SJSA1 (cell line): ENCODE measurements at places on chromosomes 13 and 19. TPM values are rescaled to one million over a fixed set of nuclear protein-coding genes. Genes with fewer than 3 reads are reported as not detected.

MISP gene
- total RNA-seq = 0.11 TPM in 1 of 2 replicates, not detected in the other

SMARCA4 gene
- 104 TPM in 2 replicates for total RNA-seq

FCAR gene
- total RNA-seq = not detected in 2 replicates

MCEMP1 gene
- total RNA-seq = not detected in 2 replicates

NCR1 gene
- total RNA-seq = not detected in 2 replicates

GRCh38 chr13:83508771-83509301 lies 373.4 kb downstream of the SLITRK1 start:
- no peaks in the 10 kb centered on the region for H3K4me1 ChIP-seq
- H3K27ac ChIP-seq = no peak overlapping the region
- no peak for DNase-seq
- H3K36me3 ChIP-seq = no peaks in the 10 kb centered on the region
- H3K27me3 ChIP-seq = no peaks in the 10 kb centered on the region

GRCh38 chr19:22422211-22422610 lies at the start of gene ZNF98:
Gene ZNF98 (minus strand): TSS chr19:22422346. CDS start chr19:22422224, 122 bp downstream.
- no peak within 1 kb of the TSS for H3K27ac ChIP-seq
- no peak within 1 kb of the TSS for H3K4me3 ChIP-seq
- H3K4me1 ChIP-seq = no peaks in the 10 kb centered on the region

DNA sequence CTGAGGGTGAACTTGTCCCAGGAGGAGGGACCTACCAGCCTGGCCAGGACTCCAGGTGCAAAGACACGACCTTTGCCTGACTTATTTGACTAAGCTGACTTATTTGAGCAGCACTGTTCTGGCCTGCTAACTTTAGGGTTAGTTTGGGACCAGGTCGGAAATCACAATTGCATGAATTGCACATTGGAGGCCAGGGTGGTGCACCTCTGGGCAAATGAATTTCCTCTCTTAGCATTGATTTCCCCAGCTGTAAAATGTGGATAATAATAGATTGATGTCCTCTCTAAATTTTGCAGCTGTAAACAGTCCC lies 1.4 kb upstream of the BST2 start:
- H3K27me3 ChIP-seq = no peaks in the 10 kb centered on the region
- DNase-seq = no peak
- H3K36me3 ChIP-seq = no peaks in the 10 kb centered on the region
- H3K27ac ChIP-seq = no peak overlapping the region
- peaks cover 15% of the 10 kb centered on the region for H3K4me1 ChIP-seq

GRCh38 chr19:2270157-2270422 lies 11.9 kb downstream of the PEAK3 start:
- peaks cover 33% of the 10 kb centered on the region for H3K4me1 ChIP-seq
- H3K27ac ChIP-seq = peak overlapping the region; percentile 78
- H3K4me3 ChIP-seq = peak overlapping the region; percentile 92
- H3K36me3 ChIP-seq = peaks cover 56% of the 10 kb centered on the region
- H3K27me3 ChIP-seq = no peaks in the 10 kb centered on the region

DNA sequence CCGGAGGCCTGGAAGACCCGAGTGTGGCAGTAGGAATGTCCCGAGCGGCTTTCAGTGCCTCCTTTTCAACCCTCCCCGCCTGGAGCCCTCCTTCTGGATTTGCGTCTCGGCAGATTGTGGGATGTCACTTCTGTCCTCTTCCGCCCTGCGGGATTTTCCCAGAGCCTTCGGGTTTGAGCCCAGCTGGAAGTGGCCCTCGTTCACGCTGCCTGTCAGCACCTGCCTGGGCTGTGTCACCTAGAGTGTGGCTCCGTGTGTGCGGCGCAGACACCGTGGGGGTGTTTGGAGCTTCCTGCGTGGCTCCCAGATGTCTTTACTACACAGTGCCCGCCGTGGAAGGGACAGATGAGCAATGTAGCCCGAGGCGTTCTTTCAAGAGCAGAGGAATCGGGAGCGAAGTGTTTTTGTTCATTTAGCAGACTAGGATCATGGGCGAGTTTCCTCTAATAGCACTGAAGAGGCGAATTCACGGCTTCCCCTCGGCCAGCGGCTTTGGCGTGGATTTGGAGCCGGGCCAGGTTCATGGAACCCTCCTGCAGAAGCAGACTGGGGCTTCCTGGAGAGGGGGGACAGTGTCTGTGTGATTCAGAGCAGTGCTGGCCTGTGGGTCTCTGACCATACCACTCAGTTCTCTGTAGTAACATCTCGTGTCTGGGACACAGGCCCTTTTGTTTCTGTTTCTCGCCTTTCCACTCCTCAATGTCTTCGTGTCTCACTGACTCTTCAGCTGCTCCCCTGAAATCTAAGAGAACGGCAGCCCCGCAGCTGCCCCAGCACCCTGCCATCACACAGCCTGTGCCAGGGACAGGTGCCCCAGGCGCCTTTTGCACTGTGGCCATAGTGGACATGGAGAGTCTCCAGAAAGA lies 68.0 kb downstream of the KDM4B start:
- peaks cover 51% of the 10 kb centered on the region for H3K36me3 ChIP-seq
- H3K4me3 ChIP-seq = no peak overlapping the region
- DNase-seq = peak; percentile 65
- H3K27ac ChIP-seq = 0 out of 2 replicates have a peak overlapping the region, but pooled peaks have one; percentile 2
- no peaks in the 10 kb centered on the region for H3K27me3 ChIP-seq

- H3K36me3 ChIP-seq = peaks cover 53% of the 10 kb centered on the region
- H3K27me3 ChIP-seq = no peaks in the 10 kb centered on the region
- H3K4me1 ChIP-seq = no peaks in the 10 kb centered on the region
- H3K27ac ChIP-seq = no peak overlapping the region
Measured at GRCh38 chr13:27261396-27261795, 9.2 kb upstream of the RASL11A start.

GRCh38 chr13:33541456-33541855 lies 255.9 kb upstream of the STARD13 start:
- no peak for DNase-seq
- no peaks in the 10 kb centered on the region for H3K36me3 ChIP-seq
- no peak overlapping the region for H3K4me3 ChIP-seq
- H3K27me3 ChIP-seq = no peaks in the 10 kb centered on the region
